ENCODE measurements at places on chromosomes 2 and 18. TPM values are rescaled to one million over a fixed set of nuclear protein-coding genes. Genes with fewer than 3 reads are reported as not detected.

- peak; percentile 28 for DNase-seq
These were observed 185.7 kb downstream of the MTCL1 start for GRCh38 chr18:8890957-8891464.

DNA sequence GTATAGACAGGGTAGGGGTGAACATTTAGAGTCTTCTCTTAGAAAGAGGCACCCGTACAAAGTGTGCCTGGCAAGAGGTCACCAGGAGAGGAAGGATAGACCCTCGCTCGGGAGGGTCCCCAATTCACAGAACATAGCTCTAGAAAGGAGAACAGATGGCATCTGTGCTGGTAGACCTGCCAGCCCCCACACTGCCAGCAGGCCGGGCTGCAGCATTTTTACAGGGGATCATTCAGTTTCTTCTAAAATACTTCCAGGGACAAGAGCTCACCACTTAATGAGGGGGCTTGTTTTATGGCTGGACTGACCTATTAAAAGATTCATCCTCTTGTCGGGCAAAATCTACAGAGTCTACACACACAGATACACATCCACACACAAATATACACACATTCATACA, 149.9 kb downstream of the SEPTIN10 start:
- DNase-seq, result no peak

- DNase-seq, result no peak
These were observed 3.5 kb upstream of the NMUR1 start for GRCh38 chr2:231533777-231534125.

Gene PLGLB2
- total RNA-seq, result 2.6 TPM

Gene POTEJ
- total RNA-seq, result not detected

- DNase-seq, result no peak
These were observed 614.0 kb downstream of the SLC4A3 start for GRCh38 chr2:220241423-220241822.

Measured in tongue (tissue), 3 donors.